ENCODE measurements at places on chromosomes 3 and 15.
A peak's percentile ranks its signal among the peaks of the same experiment; 100 is the strongest.

- DNase-seq: no peak
Observed at GRCh38 chr15:98397419-98397818, 250.9 kb upstream of the IGF1R start.

- no peak for DNase-seq
Observed at GRCh38 chr3:155747946-155748290, 3.0 kb upstream of the PLCH1 start.

DNA sequence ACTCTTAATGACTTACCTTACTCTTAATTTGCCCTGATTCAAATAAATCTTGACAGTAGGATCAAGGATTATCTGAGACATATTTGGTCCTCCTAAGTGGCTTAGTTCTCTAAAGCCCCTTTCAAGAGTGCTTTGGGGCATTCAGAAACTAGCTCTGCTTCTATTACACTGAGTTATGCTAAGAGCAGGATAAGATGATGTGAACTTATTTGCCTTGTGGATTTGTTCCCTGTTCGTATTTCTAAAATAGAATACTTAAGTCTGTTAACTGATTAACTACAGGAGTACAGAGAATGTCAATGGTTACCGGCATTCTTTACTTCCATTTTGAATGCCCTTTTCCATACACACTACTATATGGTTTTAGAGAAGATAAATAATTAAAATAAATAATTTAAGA, 14.8 kb upstream of the FRMD4B start:
- DNase-seq: no peak

DNA sequence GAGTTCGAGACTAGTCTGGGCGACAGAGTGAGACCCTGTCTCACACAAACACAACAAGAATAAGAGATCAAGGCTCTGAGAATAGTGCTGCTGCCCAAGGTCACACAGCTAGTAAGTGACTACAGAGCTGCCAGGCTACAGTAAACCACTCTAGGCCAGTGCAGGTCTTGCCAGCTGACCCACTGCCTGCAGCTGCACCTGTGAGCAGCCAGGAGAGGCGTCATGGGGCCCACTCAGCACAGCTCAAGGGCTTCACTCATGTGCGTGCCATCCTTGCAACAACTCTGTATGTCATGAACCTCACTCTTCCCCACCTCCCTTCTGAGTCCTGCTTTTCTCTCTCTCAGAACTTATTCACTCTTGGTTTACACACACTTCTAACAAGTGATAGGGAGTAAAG, 176.7 kb downstream of the SMAD6 start:
- no peak for DNase-seq

DNA sequence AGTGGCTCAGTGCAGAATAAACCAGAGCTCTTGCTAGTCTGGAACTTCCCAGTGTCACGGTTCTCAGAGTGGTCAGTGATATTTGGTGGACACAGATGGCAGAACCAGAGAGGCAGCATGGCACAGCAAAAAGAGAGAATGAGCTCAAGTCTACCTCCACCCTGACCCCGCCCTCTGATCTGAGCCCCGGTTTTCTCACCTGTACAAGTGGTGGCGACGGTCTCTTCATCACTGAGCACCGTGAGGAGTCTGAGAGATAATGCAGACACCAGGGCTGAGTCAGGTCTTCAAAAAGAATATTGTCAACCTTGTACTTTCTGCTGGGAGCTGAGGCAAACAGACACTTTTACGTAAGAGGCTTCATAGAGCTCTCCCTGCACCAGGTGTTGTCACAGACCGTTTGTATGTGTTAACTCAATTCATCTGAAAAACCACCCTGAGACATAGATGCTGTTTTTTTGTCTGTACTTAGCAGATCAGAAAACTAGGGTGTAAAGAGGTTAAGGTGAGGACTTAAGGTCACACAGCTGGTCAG, 13.2 kb downstream of the FGD5 start:
- DNase-seq: no peak

GRCh38 chr3:46566040-46566641, at the start of gene LRRC2:
Gene LRRC2, minus strand, starts transcription at chr3:46566302. Its CDS starts 14,711 bp downstream, at chr3:46551591.
- peak; percentile 1 for DNase-seq

DNA sequence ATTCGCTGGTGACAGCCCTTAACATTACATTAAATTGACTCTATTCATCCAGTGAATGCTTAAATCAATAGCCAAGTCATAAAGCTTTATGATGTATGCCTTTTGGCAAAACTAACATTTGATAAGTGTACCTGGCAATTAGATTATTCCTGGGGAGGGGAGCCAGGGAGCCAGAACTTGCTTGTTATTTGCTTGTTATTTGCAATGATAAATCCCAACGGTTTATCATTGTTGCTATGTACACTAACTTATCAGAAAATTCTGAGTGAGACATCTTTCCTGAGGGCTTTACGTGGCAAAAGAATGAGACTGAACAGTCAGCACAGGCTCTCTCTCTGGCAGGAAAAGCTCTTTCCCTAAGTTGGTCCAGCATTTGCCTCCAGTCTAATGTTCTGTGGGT, 35.8 kb upstream of the FBN1 start:
- no peak for DNase-seq

GRCh38 chr15:72585025-72585424, 69.5 kb upstream of the GOLGA6B start:
- DNase-seq: no peak

GRCh38 chr3:188604651-188605050, 450.7 kb downstream of the LPP start:
- no peak for DNase-seq

DNA sequence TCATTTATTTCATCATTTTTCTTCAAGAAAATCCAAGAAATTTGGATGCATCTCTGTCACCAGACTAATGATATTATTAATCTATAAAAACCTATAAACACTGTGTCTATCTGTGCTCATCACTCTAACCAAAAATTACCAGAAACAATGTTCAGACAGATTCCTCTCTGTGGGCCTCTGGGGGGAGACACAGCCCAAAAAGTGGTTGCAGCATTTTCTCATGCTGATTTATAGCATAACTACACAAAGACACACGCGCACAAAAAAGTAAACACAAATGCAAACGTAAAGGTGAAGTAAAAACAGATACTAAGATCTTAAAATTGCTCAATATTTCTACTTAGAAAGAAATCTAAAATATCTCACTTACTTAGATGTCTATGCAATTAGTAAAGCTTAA, 976.0 kb downstream of the GBE1 start:
- DNase-seq: no peak

DNA sequence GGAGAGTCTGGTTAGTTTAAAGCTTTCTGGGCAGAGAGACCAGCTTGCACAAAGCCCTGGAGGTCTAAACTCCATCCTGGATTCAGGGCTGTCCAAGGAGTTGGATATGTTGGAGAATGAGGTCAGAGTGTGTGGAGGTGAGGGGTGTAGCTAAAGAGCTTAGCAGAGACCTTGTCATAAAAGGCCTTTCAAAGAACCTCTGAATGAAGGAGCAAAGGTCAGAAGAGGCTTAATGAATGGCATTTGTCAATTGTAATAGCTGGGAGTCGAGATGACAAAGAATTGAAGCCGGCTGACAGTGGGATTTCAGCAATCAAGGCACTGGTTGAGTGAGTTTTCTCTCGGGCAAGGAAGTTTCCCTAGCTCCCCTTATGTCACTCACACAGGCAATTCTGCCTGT, 202.6 kb downstream of the PDCD6IP start:
- DNase-seq: no peak

DNA sequence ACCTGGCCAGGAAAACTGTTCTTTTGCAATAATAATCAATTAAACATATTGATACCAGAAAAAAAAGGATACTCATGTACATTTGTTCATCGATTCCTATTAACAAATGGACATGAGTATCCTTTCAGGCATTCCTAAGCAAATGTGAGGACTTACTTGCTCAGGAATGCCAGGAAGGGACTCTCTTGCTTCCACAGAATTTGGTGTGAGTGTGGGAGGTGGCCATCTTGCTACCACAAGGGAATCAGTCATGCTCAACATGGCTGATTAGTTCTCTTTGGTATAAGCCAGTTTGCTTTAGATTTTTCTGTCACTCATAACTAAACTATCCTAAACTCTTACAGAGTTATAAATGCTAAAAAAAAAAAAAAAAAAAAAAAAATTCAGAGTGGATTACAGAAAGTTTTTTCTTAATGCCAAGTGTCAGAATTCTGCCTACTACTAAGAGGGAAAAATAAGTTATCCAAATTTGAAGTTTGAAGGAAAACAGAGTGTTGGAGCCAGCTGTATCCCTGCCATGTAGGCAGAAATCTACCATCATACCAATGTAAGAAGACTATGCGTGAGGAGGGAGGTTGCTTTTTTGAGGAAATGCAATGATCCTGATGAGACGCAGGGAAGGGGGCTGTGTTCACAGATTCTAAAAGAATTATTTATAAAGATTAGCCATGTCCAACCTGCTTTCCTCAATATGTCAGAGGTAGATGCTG, 98.7 kb downstream of the PLD1 start:
- DNase-seq: no peak

- DNase-seq: no peak
Observed at GRCh38 chr3:130395916-130396315, 50.4 kb downstream of the COL6A5 start.

DNA sequence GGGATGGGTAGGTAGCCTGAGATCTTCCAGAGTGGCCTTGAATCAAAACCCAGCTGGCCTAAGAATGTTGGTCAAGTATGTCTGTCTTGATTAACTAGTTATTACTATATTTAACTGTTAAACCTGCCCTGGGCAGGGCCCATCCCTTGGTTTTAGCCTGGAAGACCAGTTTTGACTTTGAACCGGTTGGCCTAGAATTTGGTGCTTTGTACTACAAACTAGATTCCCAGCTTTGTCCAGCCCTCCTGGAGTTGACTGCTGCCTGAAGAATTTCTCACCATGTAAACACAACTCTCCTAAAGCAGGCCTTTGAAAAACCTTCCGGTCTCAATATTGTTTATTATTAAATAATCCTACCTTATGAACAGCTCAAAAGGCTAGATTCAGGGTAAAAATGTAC, 16.0 kb downstream of the C15orf62 start:
- no peak for DNase-seq

DNA sequence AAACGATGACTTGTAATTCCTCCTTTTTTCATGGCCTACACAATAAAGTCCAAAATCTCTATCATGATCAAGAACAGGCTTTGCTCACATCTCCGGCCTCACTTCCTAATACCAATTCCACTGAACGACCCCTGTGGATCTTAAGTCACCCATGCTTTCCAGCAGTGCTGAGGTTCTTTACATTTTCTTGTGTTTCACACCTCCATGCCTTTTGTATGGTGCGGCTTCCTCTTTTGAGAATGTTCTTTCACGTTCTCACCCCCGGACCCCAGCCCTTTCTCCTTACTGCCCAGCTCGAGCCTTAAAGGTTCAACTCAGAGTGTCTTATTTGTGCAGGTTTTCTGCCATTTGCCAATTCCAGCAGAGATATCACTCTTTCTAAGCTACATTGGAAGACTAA, 70.1 kb downstream of the CSNK1G1 start:
- DNase-seq: no peak

- no peak for DNase-seq
Observed at GRCh38 chr15:66389859-66390381, 3.2 kb downstream of the MAP2K1 start.
